ENCODE measurements at places on chromosomes 4 and X. TPM values are rescaled to one million over a fixed set of nuclear protein-coding genes. Genes with fewer than 3 reads are reported as not detected.

The HSFX1 gene
- 0.75 TPM for total RNA-seq

The XPNPEP2 gene
- not detected for total RNA-seq

The INTS6L gene
- 8.7 TPM for total RNA-seq

The NXF3 gene
- total RNA-seq: not detected

The PUDP gene
- total RNA-seq: 18.4 TPM

The GRIA3 gene
- 18.6 TPM for total RNA-seq

The ENAM gene
- 0.11 TPM for total RNA-seq

The SNCA gene
- 27.3 TPM for total RNA-seq

The PKD2 gene
- total RNA-seq: 19.7 TPM

The FAM149A gene
- 1.2 TPM for total RNA-seq

The CXCL9 gene
- total RNA-seq: not detected

Data from astrocyte (in vitro differentiated cells and primary cell).